Activated T-helper 9 cell treated with anti-CD3 and anti-CD28 coated beads, Interleukin-2, amount 50 U/mL, for 16 hours (primary cell): ENCODE measurements at places on chromosomes 3 and 15.

GRCh38 chr15:68614286-68615035, 35.7 kb downstream of the CORO2B start:
- no peak for DNase-seq

DNA sequence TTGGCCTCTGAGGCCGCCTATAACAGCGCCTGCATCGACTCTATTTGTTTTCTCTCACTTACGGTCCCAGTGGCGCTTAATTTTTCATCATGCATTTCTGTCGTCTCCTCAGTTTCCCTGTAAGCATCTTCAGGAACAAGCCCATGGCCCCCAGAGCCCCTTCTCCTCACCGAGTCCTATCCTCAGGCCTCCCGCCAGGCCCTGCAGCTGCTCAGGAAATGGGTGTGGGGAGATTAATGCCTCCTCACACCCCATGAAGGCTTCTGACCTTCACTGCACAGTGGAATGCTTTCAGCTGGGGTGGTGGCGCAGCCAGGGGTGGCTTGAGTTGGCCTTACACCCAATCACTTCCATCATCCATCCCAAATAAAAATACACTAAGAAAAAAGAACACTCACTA, 260.4 kb downstream of the FAM43A start:
- no peak for DNase-seq

GRCh38 chr15:52115598-52116427, 3.2 kb upstream of the BCL2L10 start:
- no peak for DNase-seq

GRCh38 chr15:51830276-51830806, 888 bp downstream of the TMOD3 start:
- no peak for DNase-seq

DNA sequence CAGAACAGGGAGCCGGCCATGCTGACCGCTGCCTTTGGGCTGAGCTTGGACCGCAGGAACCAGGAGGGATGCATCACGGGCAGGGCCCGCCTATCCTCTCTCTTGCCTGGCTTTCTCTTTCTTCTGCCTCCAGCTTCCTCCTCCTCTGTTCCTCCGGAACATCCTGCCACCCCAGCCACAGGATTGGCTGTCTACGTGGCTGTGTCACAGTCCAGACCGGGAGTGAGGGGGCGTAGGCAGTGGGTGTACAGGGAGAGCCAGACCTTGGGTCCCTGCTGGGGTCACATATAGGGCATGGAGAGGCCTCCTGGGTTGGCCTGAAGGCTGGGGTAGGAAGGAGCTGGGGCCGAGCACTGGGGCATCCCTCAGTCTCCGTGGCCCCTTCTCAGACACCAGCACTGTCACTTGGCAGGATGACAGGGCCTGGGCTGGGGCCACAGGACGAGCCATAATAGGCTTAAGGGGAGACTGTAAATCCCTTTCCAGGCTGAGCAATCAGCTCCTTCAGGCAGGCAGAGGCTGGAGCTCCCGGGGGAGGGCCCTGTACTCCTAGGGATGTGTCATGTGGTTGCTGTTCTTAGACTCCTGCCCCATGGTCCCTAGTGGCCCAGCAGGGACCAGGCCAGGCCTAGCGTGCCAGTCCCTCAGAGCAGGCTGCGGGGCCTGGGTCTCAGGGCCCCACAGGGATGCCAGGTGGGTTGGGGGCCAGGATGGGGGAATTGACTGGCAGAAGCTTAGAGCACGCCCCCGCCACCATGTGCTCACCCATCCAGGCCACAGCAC, 25.4 kb downstream of the LINGO1 start:
- no peak for DNase-seq

DNA sequence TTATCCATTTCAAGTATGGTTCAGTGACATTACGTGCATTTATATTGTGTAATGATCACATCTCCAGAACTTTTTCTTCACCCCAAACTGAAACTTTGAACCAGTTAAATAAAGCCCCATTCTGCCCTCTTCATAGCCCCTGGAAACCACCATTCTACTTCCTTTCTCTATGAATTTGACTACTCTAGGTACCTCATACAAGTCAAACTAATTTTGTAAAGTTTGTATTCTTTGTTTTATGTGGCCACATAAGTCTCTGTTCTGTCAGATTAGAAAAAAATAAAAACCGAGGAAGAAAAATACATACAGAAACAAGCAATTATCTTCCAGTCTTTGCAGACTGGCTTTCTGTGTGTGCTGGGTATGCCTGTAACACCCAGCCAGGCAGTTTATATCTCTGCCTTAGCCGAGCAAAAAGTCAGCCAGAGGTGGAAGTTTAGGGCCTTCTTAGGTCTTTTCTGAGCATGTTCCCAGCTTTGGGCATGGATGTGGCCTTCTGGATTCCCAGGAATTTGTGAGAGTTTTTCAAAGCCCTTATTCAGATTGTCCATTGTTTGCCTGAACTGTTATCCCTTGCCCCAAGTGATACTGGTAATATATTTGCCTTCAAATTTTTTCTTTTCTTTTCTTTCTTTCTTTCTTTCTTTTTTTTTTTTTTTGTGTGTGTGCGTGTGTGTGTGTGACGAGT, 6.0 kb upstream of the GRAMD1C start:
- no peak for DNase-seq

GRCh38 chr15:50790778-50791453, 25.4 kb upstream of the SPPL2A start:
- DNase-seq, result no peak

- no peak for DNase-seq
Observed at GRCh38 chr3:52402706-52403270, 42.1 kb downstream of the SEMA3G start.

- no peak for DNase-seq
Observed at GRCh38 chr15:81092559-81092902, 41.5 kb upstream of the CFAP161 start.

DNA sequence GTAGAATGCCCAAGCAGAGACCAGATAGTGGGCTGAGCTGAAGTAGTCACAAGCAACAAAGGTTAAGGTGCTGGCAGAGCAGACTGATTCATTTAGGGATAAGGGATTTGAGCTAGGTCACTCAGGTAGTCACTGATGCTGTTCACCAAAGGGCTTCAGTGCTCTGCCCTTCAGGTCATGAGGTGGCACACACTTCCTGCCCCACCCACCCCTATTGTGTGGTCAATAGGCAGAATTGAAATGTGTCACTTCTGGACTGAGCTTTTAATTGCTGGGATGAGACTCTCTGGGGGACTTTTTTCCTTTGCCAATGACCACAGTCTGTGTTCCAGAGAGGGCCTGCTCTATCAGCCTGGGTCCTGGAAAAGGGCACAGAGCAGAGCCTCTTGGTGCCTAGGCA, 2.9 kb upstream of the DIS3L start:
- no peak for DNase-seq

DNA sequence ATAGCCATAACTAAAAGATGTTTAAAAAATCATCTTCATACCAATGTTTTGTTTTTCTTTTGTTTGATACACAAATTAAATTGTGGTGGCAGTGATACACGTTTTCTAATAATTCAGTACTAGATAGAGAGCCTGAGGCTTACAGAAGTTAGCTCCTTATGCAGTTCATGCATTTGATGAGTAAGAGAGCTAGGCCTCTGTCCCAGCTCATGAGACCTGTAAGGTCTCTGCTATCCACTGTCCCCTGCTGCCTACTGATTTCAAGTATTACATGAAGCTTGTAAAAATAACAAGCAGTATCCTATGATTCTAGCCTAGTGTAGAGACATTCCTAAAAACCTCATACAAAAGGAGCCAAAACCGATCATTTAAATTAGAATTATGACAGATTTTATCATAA, 144.5 kb downstream of the MBNL1 start:
- DNase-seq, result no peak

GRCh38 chr3:10137178-10137577, 4.4 kb upstream of the VHL start:
- DNase-seq, result no peak

GRCh38 chr3:104909198-104909597, 457.5 kb upstream of the ALCAM start:
- no peak for DNase-seq

GRCh38 chr3:27542476-27542875, 58.3 kb upstream of the SLC4A7 start:
- DNase-seq, result no peak

- no peak for DNase-seq
Observed at GRCh38 chr3:147405231-147406027, 914 bp downstream of the ZIC4 start.

DNA sequence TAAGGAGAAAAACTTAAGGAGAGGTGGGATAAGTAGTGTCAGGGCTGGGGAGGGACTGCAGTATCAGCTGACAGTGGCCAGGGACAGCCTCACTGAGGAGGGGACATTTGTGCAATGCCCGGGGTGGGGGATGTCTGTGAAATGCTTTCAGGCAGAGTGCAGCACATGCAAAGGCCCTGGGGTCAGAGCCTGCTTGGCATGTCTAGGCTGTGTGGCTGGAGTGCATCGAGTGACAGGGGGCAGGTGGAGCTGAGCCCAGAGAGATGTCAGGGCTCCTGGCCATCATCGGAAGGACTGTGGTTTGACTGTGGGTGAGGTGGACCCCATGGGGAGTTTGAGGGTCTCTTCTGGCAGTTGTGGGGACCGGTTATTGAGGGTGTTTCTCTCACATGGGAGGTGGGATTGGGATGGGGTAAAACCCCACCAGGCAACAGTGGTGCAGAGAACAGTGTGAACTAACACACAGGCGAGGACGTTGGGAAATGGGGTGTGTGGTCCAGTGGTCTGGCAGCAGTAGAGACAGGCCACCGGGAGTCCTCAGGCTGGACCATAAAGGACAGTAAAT, 61.2 kb downstream of the FBLN2 start:
- no peak for DNase-seq

- DNase-seq, result no peak
Observed at GRCh38 chr3:130934442-130935089, 40.7 kb downstream of the ATP2C1 start.

DNA sequence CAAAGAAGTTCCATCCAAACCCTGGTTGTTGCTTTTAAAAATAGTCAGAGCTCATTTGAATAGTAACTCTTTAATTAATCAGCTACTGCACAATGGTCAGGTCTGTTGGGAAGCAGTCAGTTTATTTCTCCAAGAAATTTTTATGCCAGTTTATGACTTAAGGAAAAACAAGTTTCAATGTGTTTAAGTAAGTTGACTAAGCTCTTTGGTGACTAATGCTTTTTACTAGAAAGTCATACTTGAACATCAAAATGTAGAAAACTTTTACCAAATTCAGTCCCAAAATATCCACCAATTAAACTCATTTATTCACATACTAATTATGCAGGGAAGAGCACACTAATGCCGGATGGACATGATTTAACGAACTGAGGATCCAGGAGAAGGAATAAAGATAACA, 22.1 kb downstream of the PRICKLE2 start:
- no peak for DNase-seq

DNA sequence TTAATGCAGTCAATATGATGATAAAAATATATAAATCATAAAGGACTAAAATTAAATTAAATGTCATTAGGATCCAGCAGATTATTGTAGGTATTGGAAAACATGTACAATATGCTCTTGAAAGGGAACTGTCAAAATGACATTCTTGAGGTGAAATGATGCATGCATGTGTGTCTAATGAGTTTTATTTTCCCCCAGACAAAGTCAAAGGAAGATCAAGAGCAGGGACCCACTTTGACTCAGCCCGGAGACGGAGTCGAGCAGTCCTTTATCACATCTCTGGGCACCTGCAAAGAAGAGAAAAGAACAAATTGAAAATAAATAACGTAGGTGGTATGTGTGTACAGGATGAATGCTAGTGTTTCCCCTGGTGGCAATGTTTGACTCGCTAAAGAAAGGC, 194.1 kb downstream of the KCNH8 start:
- DNase-seq, result no peak

DNA sequence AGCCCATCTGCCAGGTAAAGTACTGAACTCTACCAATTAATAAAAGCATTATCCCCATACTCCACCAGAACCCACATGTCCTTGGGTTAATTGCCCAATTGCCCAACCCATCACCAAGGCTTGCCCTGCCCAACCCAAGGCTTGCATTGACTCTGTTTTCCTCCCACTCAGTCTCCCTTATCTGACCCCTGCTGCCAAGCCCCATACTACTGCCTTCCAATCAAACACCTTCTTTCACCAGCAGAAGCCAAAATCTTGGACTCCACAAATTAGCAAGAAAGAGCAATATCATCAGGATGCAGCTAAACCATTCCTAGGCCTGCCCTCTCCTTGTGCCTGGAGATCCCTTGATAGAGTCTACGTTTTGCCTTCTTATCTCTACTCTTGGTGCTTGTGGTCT, 602.9 kb downstream of the NTRK3 start:
- no peak for DNase-seq

- no peak for DNase-seq
Observed at GRCh38 chr15:49810720-49811119, 189.9 kb downstream of the DTWD1 start.

GRCh38 chr15:75198560-75199356, 2.9 kb upstream of the C15orf39 start:
- DNase-seq, result no peak

DNA sequence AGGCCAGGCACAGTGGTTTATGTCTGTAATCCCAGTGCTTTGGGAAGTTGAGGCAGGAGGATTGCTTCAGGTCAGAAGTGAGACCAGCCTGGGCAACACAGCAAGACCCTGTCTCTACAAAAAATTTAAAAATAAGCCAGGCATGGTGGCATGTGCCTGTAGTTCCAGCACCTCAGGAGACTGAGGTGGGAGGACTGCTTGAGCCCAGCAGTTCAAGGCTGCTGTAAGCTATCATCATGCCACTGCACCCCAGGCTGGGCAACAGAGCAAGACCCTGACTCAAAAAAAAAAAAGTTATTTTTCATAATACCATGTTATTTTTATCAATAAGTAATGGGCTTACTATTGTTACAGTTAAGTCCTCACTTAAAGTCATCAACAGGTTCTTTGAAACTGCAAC, 59.7 kb downstream of the SETD2 start:
- DNase-seq, result no peak

DNA sequence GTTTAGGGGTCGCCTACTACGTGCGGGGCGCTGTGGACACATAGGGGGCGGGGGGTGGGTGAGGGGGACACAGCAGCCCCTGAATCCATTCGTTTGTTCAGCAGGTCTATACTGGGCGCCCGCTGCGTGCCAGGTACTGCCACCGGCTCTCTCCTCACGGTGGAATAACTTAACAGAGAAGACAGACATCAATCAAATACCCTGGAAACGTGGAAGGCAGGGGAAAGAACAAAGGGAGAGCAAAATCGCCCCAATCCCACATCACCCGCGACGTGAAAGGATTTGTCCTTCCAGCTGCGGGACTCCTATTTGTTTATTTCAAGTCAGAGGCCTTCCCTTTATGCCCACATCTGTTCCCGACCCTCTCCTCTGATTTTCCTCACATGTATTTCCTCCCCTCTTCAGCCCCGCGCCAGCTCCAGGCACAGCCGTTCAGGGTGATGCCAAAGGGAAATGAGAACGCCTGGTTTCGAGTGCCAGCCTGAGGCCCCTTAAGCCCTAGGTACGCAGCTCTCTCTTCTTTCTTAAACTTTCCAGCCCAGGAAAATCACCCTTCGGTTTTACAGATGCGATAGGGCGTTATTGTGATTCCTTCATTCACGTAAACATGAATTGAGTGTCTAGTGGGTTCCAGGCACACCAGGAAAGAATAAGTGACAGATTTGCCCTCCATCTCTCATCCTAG, 726 bp upstream of the PROK2 start:
- no peak for DNase-seq
